ENCODE measurements at places on chromosomes 4 and X.

- peak; percentile 47 for DNase-seq
Measured at GRCh38 chr4:106315476-106315967, 487 bp downstream of the TBCK start.

- DNase-seq: no peak
Measured at GRCh38 chr4:66475596-66475995, 805.3 kb upstream of the EPHA5 start.

- no peak for DNase-seq
Measured at GRCh38 chr4:40564815-40565483, 64.7 kb downstream of the RBM47 start.

- DNase-seq: no peak
Measured at GRCh38 chr4:20086067-20086798, 165.5 kb upstream of the SLIT2 start.

- DNase-seq: no peak
Measured at GRCh38 chrX:148867596-148867995, 367.2 kb downstream of the AFF2 start.

DNA sequence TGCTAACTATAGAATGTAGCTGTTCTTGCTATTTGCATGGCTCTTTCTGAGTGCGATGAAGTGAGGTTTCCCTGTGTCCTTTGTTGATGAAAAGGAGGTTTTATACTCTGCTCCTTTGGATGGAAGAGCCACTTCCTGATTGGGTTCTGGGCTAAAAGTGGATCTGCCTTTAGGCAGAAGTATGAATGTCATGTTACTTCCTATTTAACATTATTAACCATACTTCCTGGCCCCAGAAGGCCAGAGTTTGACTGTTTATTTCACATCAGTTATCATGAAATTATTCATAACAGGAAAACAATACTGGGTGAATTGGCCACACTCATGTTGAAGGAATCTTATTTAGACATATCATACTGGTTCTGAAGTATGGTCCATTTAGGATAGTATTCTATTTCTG is 386.2 kb downstream of the PCDH7 start:
- DNase-seq: no peak

- no peak for DNase-seq
Measured at GRCh38 chrX:56729152-56729850, at the start of gene NBDY. TSS of gene NBDY (plus strand) at chrX:56729243. CDS start at chrX:56729354, 111 bp downstream.

GRCh38 chr4:73668782-73669201 is 48.6 kb upstream of the RASSF6 start:
- no peak for DNase-seq

GRCh38 chrX:45479835-45480422 is 279.3 kb upstream of the DIPK2B start:
- no peak for DNase-seq

DNA sequence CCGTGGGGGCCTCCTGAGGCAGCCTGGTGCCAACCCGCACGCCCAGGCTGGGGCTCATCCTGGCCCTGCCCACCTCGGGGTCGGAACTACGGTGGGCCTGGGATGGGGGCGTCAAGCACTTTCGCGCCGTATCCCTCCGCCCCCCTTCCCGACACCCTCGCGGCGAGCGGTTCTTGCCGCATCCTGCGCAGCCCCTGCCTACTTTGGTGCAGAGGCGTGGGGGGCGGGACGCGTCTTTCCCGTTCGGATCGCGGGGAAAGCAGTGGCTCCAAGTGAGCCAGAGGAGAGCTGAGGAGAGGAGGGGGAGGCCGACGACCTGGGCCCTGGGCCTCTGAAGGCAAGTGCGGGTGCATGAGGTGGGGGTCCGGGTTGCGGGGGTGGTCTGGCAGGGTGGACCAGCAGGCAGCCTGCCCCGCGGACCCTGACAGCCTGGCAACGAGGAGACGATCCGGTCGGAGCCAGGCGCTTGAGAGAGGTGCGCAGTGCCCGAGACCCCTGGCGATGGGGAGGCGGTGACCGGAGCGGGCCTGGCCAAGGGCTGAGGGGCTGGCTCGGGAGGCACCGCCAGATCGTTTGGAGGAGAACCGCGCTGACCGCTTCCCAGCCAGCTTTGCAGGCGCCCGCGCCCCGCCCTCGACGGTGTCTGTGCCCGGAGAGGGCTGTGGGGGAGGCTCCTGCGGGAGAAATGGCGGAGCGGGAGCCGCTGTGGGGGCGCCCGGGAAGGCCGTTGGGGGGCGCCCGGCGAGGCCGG is at the start of gene GPRASP2:
TSS of gene GPRASP2 (plus strand) at position 233 of the 751 bp plus-strand sequence. CDS start 2,422 bp downstream, outside the sequence.
- DNase-seq: no peak

Measured in activated CD4-positive, CD25-positive, alpha-beta regulatory T cell (primary cell).